Activated T-helper 2 cell treated with anti-CD3 and anti-CD28 coated beads, Interferon-gamma antibody, Interleukin-2, Interleukin-4, amounts not matched to agents 10 μg/mL and 5 μg/mL and 100 μg/mL, durations not matched to agents 14 hours and 24 hours and 36 hours (primary cell): ENCODE measurements at places on chromosomes 5 and 9. TPM values are rescaled to one million over a fixed set of nuclear protein-coding genes. Genes with fewer than 3 reads are reported as not detected.
A peak's percentile ranks its signal among the peaks of the same experiment; 100 is the strongest.

DNA sequence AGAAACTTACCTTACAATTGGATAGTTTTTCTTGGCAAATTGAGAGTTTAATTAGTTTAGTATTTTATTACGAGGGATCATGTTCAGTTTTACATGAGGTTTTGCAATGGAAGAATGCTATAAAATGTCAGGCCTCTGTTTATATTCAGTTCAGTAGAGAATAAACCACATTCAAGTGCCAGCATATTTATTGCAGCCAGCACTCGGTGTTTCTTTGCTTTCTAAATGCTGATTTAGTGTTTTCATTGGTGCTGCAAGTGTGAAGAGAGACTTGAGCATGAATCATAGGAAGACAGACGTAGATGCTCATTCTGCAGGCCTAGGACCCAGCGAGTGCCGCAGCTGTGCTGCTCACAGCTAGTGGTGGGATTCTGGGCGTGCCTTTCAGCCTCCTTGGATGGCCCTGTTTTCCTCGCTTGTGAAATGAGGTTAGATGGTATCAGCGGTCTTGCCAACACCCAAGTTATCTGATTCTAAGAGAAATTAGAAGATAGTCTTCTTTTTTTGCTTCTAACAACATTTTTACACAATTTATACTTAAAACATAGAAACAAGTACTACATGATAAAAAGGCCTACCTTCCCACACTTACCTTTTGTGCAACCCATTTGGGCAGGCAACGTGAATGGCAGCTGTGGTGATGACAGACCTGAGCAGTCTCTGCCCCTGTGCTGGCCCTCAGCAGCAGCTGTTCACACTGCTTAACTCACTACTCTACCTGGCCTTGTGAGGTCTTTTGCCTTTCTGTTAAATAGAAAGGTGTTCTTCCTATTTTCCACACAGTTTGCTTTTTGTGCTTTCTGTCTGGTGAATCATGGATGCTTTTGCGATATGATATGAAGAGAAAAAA is 26.8 kb upstream of the TNFAIP8 start:
- peak; percentile 50 for DNase-seq

GRCh38 chr9:104276709-104277245 is 182.7 kb downstream of the SMC2 start:
- no peak for DNase-seq

GRCh38 chr9:110928599-110928998 is 109.7 kb downstream of the LPAR1 start:
- DNase-seq, result no peak

DNA sequence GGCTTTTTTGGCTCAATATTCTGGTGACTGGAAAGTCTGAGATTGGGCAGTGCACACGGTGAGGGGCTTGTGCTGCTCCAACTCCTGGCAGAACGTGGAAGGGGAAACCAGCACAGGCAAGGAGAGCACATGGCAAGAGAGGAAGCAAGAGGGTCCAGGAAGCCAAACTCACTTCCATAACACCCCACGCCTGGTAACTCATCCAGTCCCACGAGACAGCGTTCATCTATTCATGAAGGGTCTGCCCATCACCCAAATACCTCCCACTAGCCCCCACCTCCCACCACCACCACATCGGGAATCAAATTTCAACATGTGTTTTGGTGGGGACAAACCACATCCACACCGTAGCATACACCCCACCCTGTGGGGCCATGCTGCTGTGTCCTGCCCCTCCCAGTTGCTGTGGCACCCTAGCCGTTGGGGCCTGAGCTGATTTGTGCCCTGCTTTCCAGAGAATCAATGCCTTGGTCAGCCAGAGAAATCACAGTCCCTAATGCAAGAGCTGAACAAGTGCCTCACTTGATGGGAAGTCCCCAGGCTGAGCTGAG is 27.3 kb downstream of the PROP1 start:
- no peak for DNase-seq

GRCh38 chr5:28961816-28962215 is 1923.4 kb upstream of the CDH9 start:
- no peak for DNase-seq

GRCh38 chr9:15227491-15227890 is 79.5 kb downstream of the TTC39B start:
- no peak for DNase-seq

DNA sequence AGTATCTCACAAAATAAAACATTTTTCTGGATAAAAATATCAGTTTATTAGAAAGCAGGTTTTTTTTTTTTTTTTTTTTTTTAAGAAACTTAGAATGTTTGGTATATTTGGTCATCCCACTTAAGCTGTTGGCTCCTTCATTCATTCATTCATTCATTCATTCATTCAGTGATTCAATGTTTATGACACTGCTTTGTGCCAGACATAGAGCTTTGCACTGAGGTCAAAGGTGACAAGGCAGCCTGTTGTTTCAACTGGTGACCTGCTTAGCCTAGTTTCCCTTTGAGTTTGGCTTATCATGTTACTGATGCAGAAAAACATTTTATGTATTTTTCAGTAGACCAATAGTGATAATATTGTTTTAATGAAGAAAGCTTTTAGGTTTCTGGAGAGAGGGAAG is 23.5 kb downstream of the CPEB4 start:
- no peak for DNase-seq

GRCh38 chr9:119634006-119634405 is 264.8 kb upstream of the BRINP1 start:
- no peak for DNase-seq

DNA sequence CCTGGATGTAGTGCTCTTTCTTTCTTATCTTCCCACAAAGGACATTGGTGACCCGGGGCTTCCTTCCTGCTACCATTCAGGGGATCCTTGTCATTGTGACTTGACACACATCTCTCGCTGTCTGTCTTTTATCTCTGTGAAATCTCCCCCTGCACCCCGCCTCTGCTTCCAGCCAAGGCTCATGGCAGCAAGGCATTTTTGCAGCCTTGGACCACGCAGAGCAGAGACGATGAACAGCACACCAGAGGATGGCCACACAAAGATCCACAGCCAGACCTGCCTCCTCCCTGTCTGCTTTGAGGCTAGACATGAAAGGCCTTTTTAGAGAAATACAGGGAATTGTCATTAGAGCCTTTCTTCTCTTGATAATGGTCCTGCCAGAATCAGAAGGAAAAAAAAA is 549.1 kb downstream of the CDK5RAP2 start:
- DNase-seq, result no peak

DNA sequence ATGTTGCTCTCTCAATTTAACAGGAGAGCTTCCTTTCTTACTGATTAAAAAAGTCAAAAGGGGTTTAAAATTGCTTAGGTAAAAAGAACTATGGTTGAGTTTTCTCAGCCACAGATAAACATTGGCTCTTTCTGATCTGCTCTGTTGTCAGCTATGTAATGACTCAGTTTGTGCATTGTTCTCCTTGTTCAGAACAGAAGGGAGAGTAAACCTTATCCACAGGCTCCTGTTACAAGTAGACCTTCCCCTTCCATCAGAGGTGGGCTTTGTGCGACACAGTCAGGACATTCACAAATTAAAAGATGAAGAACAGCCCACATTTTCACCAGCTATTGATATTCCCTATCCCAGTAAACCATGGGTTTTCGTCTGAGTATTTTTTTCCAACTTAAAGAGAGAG is 236.3 kb upstream of the SEMA6A start:
- DNase-seq, result no peak

DNA sequence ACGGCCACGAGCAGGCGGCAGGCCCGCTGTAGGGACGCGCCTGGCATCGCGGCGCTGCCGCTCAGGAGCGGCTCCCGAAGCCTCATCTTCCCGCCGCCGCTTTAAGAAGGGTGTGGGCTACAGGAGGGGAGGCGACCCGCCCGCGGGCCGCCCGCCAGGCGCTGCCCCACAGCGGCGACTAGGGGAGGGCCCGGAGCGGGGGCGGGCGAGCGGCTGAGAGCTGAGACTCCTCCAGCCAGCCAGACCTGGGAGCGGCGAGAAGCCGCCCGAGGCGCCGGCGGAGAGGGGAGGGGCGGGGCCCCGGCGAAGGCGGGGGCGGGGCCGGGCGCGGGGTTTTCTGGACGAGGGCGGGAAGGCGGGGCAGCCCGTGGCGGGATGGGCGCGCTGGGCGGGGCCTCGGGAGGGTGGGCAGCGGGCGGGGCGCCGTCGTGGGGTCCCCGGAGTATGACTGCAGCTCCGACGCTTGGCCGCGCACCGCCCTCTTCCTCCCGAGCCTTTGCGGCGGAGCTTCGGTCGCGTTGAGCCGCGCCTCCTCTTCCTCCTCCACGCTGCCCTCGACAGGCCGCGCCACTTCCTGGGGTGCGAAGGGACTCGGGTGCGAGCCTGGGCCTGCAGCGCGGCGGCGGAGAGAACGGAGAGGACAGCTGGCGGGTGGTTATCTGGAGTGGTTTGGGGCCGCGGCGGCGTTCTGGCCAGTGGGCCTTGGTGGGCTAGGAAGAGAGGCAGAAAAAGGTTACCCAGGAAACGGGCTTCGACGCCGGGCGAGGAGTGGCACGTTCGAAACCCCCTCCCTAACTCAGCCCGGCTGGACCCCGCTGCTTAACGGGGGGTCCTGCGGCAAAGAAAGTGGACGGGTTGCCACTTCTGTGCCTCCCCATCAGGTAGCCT is at the start of gene B4GALT1:
Gene B4GALT1, minus strand, starts transcription at position 253 of the 888 bp plus-strand sequence. Its CDS starts 167 bp downstream, at position 86.
- peak; percentile 90 for DNase-seq

GRCh38 chr9:134326724-134327601 is 708 bp downstream of the RXRA start:
- no peak for DNase-seq

DNA sequence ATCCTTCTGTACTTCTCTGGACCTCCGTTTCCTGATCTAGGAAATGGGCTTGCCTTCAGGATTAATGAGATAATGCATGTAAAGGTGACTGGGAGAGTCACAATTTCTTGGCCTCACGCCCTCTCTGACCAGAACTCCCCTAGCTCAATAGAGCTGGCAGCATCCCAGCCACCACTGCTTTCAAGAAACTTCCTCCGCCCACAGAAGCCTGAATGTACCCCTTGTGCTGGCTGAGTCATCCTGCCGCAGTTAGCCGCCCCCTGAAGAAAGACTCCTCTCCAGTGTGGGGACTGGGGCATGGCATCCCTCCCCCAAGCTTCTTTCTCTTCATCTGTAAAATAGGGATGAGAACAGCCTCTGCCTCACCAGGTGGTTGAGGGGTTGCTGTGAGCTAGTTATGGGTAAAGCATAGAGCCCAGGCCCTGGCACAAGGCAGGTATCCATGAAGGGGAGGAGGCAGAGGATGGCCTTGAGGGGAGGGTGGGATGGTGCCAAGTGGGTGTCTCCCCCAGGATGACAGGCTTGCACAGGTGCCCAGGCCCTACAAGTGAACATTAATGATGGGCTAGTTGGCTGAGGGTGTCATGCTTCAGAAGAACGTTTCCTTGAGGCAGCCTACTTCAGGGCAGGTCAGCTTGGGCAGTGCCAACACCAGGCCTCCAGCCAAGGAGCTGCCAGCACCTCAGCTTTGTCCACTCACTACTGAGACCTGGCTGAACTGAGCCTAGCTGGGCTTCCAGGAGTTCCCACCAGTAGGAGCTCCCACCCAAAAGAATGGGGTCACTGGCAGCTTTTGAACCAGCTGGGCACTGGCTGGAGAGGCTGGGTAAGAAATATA is 3.4 kb downstream of the PDLIM4 start:
- DNase-seq, result no peak

DNA sequence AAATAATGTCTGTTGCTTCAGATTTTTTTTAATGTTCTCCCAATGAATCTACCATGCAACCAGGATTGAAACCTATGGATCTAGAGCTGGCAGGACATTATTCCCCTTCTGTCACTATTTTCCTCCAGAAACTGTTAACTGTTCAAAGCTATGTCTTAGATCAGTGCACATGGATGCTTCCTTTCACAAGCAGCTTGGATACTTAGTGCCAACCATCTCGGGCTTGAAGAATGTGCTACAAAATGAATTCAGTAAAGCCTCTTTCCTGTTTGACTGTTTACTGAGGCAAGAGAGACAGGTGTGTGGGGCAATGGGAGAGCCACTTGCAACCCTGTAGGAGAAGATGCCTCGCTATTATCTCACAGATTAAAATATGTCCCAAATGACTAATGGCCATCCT is 774.8 kb downstream of the KCTD16 start:
- DNase-seq, result no peak

- DNase-seq, result no peak
These were observed 6.9 kb downstream of the OTULIN start for GRCh38 chr5:14671414-14671813.

DNA sequence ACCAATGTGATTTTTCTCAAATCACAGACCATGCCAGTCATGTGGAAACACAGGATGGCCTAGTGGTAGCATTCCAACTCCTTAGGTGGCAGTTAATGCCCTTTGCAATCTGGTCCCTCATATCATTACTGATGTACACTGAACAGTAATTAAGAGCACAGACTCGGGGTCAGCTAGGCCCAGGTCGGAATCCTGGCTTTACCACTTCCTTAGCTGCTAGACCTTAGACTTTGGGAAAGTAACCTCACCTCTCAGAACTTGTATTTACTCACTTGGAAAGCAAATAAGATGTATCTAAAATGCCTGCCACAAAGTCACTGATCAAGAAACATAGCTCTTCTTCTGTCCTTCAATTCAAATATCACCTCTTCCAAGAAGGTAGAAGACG is 112.8 kb downstream of the MAPKAP1 start:
- no peak for DNase-seq

DNA sequence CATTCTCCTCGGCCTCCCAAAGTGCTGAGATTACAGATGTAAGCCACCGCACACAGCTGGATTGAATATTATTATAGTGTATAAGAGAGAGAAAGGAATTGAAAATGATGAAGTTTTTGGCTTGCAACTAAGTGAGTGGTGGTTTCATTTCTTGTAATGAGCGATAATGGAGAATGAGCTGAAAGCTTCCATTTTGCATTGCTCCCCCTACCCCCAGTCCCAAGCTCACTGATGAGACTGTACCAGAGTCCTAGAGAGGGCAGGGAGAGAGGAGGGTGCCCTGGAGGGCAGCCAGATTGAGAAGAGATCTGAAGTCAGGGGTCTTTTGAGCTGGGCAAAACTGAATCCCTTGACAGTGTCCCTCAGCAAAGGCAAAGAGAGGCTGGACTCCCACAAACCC is 38.5 kb upstream of the CTNNA1 start:
- DNase-seq, result no peak

- DNase-seq, result no peak
These were observed 116.7 kb upstream of the ZNF366 start for GRCh38 chr5:72623936-72624335.

GRCh38 chr9:116286297-116286696 is 132.7 kb downstream of the PAPPA start:
- DNase-seq, result no peak

- no peak for DNase-seq
These were observed 113.8 kb downstream of the MARCHF11 start for GRCh38 chr5:16065831-16066230.

The MAPK9 gene
- 43.1 and 44.3 TPM in 2 replicates for total RNA-seq

The C9orf72 gene
- 6.2 and 6.8 TPM in 2 replicates for total RNA-seq

The MYOZ3 gene
- 0.09 TPM in 2 replicates for total RNA-seq

The ZNG1F gene
- 8.5 and 11.4 TPM in 2 replicates for total RNA-seq

The BARHL1 gene
- total RNA-seq, result not detected in 2 replicates

The TMEM174 gene
- not detected in 2 replicates for total RNA-seq

The PCDH12 gene
- 1.1 and 1.3 TPM in 2 replicates for total RNA-seq

The ISOC1 gene
- 26.6 and 28.1 TPM in 2 replicates for total RNA-seq
